GM20000 (cell line): ENCODE measurements at places on chromosomes 12 and 14.

GRCh38 chr14:54669721-54670561 is 103.0 kb downstream of the SAMD4A start:
- no peak for DNase-seq

DNA sequence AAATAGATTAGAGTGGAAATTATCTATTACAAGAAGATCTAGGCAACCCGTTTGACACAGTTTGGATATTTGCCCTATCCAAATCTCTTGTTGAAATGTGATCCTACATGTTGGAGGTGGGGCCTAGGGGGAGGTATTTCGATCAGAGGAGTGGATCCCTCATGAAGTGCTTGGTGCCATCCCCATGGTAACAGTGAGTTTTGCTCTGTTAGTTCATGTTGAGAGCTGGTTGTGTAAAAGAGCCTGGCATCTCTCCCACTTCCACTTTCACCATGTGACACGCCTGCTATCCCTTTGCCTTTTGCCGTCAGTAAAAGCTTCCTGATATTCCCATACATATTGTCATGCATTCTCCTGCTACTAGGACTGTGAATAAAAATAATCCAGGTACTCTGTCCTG is 66.4 kb upstream of the FLRT2 start:
- no peak for DNase-seq

DNA sequence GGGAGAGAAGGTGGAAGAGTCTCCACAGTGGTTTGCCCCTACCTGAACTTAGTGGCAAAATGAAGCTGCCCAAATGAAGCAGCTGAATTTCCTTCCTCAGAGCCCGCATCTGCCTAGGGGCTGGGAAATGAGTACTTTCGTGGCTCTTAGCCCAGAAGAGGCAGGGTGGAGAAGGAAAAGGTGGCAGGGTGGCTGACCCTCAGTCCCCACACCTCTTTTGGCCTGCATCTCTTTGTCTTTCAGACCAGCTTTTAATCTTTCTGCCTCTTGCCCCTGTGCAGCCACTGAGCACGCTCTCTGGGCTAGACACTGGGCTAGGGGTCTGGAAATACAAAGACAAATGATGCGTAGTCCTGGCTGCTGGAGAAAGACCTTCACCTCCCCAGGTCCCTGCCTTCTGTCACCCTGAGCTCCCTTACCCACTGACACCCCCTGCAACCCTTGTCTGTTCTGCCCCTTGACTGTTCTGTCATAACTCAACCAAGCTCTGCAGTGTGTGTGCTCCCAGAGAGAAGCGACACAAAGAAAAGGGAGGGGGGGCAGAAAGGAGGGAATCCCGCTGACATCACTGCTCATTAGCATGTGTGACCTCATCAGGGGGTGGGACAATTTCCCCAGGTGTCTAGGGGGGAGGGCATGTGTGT is 371 bp upstream of the REM2 start:
- DNase-seq: peak; percentile 56

DNA sequence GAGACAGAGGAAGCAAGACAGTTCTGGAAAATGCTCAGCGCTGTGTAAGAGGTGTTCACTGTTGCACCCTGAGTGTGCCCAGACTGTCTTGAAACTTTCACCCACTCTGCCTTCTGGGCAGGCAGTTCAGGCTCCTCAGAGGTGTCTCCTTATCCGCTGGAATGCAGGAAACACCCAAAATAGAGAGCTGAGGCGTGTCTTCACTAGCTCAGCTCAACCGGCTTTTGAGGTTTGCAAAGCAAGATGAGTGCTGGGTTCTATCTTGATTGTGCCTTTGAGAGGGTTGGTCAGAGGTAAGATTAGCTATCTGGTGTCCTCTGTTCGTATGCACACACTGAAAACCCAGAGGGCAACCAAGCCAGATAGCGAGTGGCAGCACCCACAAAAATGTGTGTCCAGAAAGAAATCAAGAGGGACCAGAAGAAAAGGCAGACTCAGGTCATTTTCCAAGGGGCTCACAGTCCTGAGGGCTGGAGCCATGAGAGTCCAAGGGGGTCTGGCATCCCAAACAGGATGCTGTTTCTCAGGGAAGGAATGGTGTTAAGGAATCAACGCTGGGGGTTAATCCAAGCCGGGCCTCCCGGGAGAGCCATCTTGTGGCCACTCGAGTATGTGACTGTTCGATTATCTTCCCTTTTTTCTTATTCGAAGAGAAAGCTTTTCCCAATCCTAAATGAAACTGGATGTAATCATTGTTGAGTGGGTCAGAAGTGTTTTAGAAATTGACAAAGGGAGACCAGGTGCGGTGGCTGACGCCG is 47.1 kb downstream of the TBX3 start:
- DNase-seq: no peak

DNA sequence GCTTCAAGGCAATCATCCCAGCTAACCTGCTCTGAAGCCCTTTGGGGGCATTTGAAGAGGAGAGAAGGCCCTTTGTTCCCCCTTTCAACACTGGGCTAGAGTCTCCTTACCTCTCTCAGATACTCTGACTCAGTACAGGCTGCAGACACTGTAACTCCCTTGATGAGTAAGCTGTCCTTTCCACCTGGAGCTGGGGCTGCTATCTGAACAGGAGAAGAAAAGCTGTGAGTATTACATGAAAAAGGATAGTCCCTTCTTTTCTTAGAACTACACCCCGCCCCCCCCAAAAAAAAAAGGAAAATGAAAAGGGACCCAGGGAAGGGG is 186.6 kb upstream of the PLEKHG7 start:
- DNase-seq: no peak

- DNase-seq: no peak
These were observed 3.6 kb downstream of the IFT43 start for GRCh38 chr14:75989134-75989533.

- DNase-seq: no peak
These were observed 16.7 kb downstream of the SINHCAF start for GRCh38 chr12:31309279-31309678.

- peak; percentile 32 for DNase-seq
These were observed 162.8 kb downstream of the SNAPC1 start for GRCh38 chr14:61925043-61925442.

GRCh38 chr12:58148405-58148804 is 207.0 kb downstream of the ATP23 start:
- DNase-seq: no peak
